SK-N-SH (cell line): ENCODE measurements at places on chromosomes 4 and X. TPM values are rescaled to one million over a fixed set of nuclear protein-coding genes. Genes with fewer than 3 reads are reported as not detected.

GRCh38 chrX:13816176-13816575 lies 717 bp downstream of the GPM6B start:
- no peak overlapping the region for H3K27ac ChIP-seq
- no peaks in the 10 kb centered on the region for H3K4me1 ChIP-seq
- no peaks in the 10 kb centered on the region for H3K36me3 ChIP-seq
- peaks cover 14% of the 10 kb centered on the region; the same call in 1 of the 2 replicates for H3K27me3 ChIP-seq
- H3K4me3 ChIP-seq: no peak overlapping the region

GRCh38 chr4:73603271-73603710 lies 16.9 kb downstream of the RASSF6 start:
- no peak overlapping the region for H3K4me3 ChIP-seq
- H3K4me1 ChIP-seq: no peaks in the 10 kb centered on the region
- no peak overlapping the region for H3K27ac ChIP-seq
- no peak for DNase-seq
- no peaks in the 10 kb centered on the region for H3K36me3 ChIP-seq

GRCh38 chr4:155975511-155975910 lies 21.8 kb upstream of the CTSO start:
- H3K4me3 ChIP-seq: no peak overlapping the region
- no peak overlapping the region for H3K27ac ChIP-seq
- no peaks in the 10 kb centered on the region; the same call in 1 of the 2 replicates for H3K27me3 ChIP-seq
- no peak for DNase-seq
- no peaks in the 10 kb centered on the region for H3K4me1 ChIP-seq

CLGN gene
- 0.72 and 0.80 TPM in 2 replicates for polyA plus RNA-seq

OCIAD2 gene
- polyA plus RNA-seq: 235 and 387 TPM in 2 replicates
